ENCODE measurements at places on chromosomes 2 and 18.
A peak's percentile ranks its signal among the peaks of the same experiment; 100 is the strongest.

GRCh38 chr18:59382383-59382782 lies 23.3 kb upstream of the LMAN1 start:
- DNase-seq = no peak

GRCh38 chr2:102703748-102704147 lies 58.1 kb upstream of the TMEM182 start:
- no peak for DNase-seq

DNA sequence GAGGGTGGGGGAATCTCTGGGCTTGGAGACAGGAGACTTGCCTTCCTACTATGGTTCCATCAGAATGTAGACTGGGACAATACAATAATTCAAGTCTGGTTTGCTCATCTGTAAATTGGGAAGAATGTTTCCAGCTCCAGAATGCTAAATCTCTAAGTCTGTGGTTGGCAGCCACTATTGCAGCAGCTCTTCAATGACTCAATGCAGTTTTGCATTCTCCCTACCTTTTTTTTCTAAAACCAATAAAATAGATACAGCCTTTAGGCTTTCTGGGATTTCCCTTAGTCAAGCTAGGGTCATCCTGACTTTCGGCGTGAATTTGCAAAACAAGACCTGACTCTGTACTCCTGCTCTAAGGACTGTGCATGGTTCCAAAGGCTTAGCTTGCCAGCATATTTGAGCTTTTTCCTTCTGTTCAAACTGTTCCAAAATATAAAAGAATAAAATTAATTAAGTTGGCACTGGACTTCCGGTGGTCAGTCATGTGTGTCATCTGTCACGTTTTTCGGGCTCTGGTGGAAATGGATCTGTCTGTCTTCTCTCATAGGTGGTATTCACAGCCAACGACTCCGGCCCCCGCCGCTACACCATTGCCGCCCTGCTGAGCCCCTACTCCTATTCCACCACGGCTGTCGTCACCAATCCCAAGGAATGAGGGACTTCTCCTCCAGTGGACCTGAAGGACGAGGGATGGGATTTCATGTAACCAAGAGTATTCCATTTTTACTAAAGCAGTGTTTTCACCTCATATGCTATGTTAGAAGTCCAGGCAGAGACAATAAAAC lies 6.5 kb downstream of the TTR start:
- no peak for DNase-seq

- no peak for DNase-seq
These were observed 235.2 kb downstream of the NAPG start for GRCh38 chr18:10760986-10761385.

- DNase-seq = no peak
These were observed 491.8 kb downstream of the KCNJ3 start for GRCh38 chr2:155190342-155190741.

DNA sequence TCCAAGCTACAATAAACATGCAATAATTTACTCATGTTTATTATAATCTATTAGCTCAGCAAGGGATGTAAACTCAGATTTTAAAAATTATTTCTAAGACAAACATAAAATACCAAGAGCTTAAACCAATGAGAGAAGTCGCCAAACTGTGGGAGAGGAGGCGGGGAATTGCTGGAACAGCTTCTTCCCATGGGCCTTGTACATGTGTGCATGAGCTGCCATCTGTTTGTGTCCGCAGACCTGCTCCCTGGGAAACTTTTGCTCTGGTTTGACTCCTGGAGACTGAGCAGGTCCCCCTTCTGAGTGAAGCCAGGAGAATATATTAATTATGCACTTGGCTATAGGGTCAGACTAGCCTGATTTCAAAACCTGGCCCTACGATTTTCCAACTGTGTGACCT lies 655.9 kb upstream of the SOX11 start:
- no peak for DNase-seq

GRCh38 chr2:143730155-143730952 lies 601.1 kb downstream of the ARHGAP15 start:
- DNase-seq = peak; percentile 22

GRCh38 chr2:71538241-71538640 lies 84.9 kb downstream of the DYSF start:
- DNase-seq = no peak

Measured in CD4-positive, alpha-beta T cell treated with Interleukin-1 beta for 1 hour (primary cell).